T-helper 17 cell (primary cell): ENCODE measurements at places on chromosomes 5 and 9. TPM values are rescaled to one million over a fixed set of nuclear protein-coding genes. Genes with fewer than 3 reads are reported as not detected.

DNA sequence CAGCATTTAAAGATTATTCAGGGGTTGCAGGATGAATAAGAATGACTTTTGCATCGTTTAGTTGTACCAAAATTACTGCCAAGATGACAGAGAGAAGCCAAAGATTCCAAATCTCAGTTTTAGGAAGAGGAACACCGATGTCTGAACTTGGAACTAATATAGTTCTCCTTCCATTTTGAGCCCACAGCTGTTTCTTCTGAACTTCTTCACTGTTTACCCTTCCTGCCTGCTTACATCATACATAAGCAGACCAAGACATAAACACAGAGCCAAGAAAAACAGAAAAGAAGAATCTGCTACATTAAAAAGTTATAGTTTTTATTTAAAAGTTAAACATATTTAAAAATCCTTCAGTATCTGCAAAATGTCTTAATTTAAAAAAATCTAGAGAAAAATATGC is 146.9 kb upstream of the RAPGEF1 start:
- DNase-seq = no peak

GRCh38 chr9:26527931-26528330 is 364.7 kb downstream of the CAAP1 start:
- no peak for DNase-seq

DNA sequence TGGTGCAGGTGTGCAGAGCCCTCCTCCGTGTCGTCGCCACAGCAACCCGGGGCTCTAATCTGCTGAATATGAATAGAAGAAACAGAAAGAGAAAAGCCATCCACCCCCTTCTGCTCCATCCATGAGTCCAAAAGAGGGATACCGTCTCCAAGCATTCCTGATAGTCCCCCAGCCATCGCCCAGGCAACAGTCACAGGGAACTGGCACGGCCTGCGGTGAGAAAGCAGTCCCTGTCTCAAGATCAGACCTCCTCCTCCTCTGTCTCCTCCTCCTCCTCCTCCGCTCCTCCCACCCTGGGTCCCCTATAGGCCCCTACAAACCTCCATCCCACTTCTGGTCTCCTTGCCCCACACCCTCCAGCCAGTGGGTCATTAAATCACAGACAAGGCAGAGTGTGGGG is 308.1 kb upstream of the MPDZ start:
- no peak for DNase-seq

DNA sequence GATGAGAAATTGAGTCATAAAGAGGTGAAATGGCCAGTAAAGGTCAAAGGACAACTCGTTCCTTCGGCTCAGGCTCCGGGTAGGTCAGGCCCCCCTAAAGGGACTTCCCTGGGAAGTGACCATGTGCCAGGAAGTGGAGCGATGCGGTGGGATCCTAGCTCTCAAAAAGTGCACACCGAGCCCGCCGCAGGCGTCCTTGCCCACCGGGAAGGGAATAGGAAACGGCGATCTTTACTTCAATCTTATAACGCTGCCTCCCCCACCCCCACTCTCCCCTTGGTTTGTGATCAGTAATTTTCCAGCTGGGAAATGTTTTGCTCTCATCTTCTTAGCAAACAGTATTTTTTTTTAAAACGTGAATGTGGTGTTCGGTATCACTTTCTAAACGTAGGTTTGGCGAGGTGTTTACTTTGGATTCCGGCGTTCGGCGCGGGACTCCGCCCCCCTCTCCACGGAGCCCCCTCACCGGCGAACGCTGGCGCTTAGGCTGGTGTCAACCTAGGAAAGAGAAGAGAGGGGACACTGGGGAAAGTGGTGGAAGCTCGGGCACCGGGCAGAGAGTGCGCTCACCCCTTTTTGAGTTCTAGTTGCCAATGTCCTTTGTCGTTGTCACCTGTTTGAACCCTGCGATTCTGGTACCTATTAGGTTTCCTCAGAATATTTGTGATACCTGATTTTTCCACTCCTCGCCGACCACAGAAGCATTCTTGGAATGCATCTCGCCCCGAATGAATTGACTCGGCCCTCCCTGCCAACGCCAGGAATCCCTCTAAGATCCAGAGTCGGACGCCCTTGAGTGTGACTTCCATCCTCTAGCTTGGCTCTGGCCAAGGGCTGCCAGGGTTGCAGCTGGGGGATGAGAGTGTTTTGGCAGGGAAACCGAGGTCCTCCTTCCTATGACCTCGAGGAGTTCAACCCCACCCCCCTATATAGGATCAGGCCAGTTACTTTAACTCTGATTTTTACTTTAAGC is 1.8 kb upstream of the KLF4 start:
- DNase-seq = no peak

DNA sequence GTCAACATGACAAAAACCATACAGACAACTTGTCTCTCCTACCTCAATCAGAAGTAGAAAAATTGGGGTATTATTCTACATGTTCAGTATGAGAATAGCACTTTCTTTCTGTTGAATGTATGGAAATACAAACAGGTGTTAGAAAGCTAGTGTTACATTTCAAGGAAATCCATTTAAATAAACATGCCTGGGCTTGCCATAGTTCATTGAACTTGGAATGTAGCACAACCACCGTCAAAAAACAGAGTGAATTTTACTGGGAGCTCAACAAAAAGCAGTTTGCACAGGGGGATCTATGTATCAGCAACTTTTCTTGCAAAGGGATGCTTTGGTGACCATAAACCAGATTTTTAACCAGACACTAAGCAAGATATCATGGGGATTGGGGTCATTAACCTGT is 307.9 kb upstream of the SMARCA2 start:
- DNase-seq = no peak

DNA sequence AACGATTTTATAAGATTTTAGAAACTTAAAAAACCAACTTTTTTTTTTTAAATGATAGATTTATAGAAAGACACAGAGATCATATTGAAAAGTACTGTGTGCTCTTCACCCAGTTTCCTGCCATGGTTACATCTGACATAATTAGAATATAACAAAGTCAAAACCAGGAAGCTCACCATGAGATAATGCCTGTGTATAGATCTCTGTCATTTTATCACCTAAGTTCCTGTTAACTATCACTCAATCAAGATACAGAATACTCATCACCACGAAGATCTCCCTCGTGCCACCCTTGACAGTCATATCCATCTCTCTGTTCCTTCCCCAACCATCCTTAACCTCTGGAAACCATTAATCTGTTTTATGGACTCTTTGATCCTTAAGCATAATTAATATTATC is 39.1 kb downstream of the POC5 start:
- DNase-seq = no peak

GRCh38 chr5:542319-543311 is 18.4 kb upstream of the SLC9A3 start:
- DNase-seq = no peak

DNA sequence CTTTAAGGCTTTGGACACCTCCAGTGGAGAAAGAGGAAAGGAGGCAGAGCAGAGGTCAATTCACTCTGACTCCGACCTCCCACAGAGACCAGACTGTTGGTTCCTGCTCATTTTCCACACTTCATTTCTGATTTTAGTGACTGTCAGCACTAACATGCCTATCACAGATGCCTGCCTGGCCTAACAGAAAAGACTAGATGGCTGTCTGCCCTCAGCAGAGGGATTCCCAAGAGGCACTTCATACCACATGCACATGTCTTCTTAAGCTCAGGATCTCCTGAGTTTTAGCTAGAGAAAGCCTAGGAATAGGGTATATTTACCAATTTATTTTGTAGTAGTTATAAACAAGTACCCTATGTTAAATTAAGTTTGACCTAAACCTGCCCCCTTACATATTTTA is 336.0 kb downstream of the ENC1 start:
- no peak for DNase-seq

DNA sequence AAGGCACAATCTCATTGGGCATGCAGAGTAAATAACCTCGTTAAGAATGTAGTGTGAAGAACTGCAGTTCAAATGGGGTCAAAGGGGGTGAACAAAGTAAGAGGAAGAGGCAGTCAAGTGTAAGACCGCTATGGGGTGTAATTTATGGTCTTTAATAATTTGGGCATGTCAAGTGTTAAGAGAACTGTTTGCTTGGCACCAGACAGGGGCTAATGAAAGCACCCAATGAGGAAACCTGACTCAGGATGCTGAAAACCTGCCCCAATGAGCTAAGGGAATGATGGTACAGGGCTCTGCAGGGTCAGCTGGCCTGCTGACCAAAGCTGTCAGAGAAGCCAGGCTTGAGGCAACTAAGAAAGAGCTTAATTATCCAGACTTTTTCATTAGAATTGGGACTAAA is 368.1 kb downstream of the DTWD2 start:
- no peak for DNase-seq

DNA sequence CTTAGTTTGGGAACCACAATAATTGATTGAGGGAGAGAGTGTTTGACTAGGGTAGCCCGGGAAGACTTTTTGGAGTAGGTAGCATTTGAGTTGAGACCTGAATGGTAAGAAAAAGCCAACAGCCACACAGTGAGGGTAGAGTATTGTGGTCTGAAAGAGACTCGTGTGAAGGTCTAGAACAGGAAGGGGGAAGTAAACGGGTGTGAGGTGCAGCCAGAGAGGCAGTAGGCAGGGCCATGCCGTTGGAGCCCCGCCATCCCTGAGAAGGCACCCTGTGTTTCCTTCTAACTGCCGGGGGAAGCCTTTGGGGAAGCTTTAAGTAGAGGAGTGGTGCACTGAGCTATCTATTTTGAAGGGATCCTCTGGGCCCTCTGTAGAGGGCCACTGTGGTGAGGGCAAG is 3.5 kb upstream of the F2RL2 start:
- DNase-seq = no peak

GRCh38 chr5:171029401-171029800 is 167.6 kb downstream of the RANBP17 start:
- no peak for DNase-seq

DNA sequence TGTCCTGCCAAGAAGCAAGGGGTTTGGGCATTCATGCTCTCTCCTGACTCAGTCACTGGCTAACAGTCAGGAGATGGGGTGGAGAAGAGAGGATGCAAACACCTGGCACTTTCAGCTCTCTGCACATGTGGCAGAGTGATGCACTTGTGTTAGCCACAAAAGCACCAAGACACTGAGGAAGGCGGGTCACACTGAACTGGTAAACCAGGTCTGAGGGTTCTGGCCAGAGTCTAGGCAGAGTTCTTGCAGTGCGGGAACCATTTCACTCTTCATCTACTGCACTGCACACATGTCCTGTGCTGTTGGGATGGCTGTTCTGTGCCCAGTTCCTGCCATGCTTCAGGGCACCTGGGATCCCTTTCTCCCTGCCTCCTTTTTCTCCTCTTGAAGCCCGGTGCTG is 157.1 kb upstream of the GDNF start:
- DNase-seq = no peak

GRCh38 chr9:111386386-111386785 is 56.4 kb upstream of the OR2K2 start:
- no peak for DNase-seq

DNA sequence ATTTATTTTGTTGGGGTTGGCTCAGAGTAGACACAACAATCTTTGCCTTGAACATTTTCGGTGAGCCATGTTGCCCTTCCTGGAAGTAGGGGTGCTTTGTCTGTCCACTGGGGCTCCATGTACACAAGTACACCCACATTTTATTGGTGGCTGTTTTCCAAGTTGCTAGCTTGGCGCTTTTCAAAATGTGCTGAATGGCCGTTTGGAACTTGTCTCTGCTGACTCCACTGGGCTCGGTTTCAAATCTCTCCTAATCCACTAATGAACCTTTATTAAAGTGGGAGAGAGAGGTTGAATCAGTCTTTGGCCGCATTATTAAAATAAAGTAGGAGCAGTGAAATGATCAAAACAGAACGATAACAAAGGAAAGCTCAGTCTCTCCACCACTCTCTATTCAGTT is 64.6 kb upstream of the TAF11L2 start:
- DNase-seq = no peak

GRCh38 chr5:141909212-141909611 is 14.5 kb upstream of the DELE1 start:
- DNase-seq = no peak

GRCh38 chr9:87447547-87448432 is 49.9 kb upstream of the DAPK1 start:
- no peak for DNase-seq

DNA sequence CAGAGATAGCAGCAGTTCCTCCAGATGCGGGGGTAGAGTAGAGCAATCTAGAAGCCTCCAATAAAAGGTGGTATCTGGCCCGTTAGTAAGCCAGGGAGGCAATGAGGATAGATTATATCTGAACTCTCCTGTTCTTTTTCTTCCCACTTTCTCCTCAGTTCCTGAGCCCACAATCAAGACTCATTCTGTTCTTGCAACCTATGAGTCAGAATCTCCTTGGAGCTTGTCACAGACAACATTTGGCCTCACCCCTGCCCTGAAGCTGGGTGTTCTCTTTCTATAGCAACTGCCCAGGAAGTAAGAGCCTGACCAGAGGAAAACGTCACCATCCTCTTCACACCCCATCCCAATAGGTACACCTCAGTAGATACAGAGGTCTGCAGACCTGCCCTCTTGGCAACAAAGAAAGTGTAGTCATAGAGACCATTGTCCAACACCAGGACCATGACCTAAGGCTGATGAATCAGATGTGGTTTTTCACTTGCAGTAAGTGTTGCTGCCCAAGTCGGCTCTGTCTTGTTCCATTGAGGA is 76.3 kb upstream of the PCA3 start:
- DNase-seq = no peak

DNA sequence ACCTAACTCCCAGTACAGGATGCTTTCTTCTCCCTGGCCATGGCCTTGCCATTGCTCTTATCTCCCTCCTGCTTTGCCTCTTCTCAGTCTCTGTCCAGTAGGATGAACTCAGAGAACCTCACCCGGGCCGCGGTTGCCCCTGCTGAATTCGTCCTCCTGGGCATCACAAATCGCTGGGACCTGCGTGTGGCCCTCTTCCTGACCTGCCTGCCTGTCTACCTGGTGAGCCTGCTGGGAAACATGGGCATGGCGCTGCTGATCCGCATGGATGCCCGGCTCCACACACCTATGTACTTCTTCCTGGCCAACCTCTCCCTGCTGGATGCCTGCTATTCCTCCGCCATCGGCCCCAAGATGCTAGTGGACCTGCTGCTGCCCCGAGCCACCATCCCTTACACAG is at the start of gene OR5C1:
Gene OR5C1 (plus strand): TSS at position 103 of the 400 bp plus-strand sequence. CDS start 0 bp downstream, at position 103.
- DNase-seq = no peak

DNA sequence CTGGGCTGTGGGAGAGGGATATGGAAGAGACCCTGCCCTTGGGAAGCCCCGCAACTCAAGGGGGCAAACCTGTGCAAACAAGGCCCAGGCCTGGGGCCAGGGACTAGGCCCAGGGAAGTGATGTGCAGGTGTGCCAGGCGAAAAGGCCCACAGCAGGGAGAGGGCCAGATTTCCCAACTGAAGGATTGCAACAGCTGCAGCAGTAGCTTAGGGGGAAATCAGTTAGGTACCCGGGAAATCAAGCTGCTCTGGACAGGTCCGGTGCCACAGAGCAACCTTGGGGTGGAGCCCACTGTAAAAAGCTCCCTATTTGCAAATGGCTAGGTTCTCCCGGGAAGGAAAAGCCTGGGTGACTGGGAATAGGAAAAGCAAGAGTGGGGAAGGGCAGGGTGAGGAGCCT is 10.4 kb downstream of the GRIN1 start:
- DNase-seq = no peak

The PPWD1 gene
- total RNA-seq = 79.7 TPM

The RAI14 gene
- total RNA-seq = 2.0 TPM

The PDLIM4 gene
- not detected for total RNA-seq

The GTF3C5 gene
- total RNA-seq = 38.9 TPM

The ACTL7B gene
- total RNA-seq = 0.12 TPM

The CDKN2B-AS1 gene
- 1.7 TPM for total RNA-seq

The GPR150 gene
- 1.8 TPM for total RNA-seq

The CD274 gene
- 4.7 TPM for total RNA-seq

The TMEM232 gene
- total RNA-seq = 0.94 TPM
